Lung microvascular endothelial cell (primary cell): ENCODE measurements at places on chromosomes 5 and 9. TPM values are rescaled to one million over a fixed set of nuclear protein-coding genes. Genes with fewer than 3 reads are reported as not detected.

The FAM169A gene
- 1.3 and 2.4 TPM in 2 replicates for total RNA-seq

The ACSL6 gene
- 0.40 and 0.65 TPM in 2 replicates for total RNA-seq

The SLC34A3 gene
- total RNA-seq: not detected in 2 replicates

DNA sequence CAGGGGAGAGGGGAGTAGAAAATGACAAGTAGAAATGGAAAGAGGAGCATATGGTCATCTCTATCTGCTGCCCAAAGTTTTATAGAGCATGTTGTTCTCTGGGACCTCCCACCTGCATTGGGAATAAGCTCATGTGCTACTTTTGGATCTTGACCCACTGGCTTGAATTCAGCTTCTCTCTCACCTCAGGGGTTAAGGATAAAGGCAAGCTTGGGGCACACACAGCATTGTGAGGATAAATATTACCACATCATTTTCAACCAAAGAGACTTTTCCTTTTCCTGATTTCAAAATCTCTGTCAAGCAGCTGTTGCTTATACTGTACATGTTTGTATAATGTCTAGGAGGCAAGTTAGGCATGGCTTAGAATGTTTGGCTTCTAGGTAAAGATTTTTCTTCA is 16.6 kb downstream of the ATP10B start:
- no peak for DNase-seq

GRCh38 chr5:88883836-88884607 is 1.0 kb upstream of the MEF2C start:
- DNase-seq: peak; percentile 86

GRCh38 chr5:99948850-99949249 is 586.3 kb upstream of the FAM174A start:
- no peak for DNase-seq

GRCh38 chr5:134142806-134143205 is 28.3 kb downstream of the TCF7 start:
- DNase-seq: no peak

DNA sequence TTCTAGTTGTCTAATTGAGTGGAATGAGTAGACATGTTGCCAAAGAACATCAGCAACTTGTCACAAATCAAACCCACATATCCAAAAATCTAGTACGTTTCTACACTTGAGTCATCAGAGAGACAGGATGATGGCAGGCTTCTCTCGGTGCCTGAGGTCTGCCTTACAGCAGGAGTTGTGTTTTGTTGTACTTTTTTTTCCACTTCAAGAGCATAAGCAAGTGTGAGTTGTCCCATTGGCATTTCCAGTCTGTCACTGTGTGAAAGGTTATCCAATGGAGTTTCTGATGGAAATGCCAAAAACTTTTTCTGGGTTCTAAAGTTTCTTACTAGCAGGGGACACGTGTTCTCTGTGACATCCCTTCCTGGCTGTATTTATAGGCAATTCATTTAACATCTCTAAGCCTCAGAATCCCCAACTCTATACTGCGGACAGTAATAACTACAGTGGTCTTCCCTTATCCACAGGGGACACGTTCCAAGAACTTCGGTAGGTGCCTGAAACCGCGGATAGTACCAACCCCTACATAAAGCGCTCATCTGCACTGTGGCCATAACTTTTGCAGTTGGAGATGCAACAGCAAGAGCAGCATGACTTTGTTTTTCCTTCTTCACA is 246.5 kb downstream of the SYK start:
- peak; percentile 79 for DNase-seq
